ENCODE measurements at places on chromosomes 2 and 18.

GRCh38 chr2:209005371-209005770 is 418.5 kb upstream of the MAP2 start:
- no peak for DNase-seq

DNA sequence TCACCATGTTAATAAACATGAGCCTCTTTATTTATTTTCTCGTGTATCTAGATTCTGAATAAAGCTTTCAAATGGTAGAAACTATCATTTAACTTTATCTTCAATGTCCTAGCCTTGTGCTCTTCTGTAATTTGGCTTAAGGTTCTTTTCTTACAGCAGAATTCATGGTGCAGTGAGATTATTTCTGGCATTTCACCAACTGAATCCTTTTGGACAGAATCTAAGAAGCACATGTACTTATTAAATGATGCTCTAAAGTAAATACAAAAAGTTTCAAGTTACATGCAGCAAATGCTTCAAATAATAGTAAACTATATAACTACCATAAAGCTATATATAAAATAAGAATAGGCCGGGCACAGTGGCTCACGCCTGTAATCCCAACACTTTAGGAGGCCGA is 65.9 kb downstream of the AP1S3 start:
- no peak for DNase-seq

GRCh38 chr2:23506531-23507266 is 121.7 kb downstream of the KLHL29 start:
- no peak for DNase-seq

DNA sequence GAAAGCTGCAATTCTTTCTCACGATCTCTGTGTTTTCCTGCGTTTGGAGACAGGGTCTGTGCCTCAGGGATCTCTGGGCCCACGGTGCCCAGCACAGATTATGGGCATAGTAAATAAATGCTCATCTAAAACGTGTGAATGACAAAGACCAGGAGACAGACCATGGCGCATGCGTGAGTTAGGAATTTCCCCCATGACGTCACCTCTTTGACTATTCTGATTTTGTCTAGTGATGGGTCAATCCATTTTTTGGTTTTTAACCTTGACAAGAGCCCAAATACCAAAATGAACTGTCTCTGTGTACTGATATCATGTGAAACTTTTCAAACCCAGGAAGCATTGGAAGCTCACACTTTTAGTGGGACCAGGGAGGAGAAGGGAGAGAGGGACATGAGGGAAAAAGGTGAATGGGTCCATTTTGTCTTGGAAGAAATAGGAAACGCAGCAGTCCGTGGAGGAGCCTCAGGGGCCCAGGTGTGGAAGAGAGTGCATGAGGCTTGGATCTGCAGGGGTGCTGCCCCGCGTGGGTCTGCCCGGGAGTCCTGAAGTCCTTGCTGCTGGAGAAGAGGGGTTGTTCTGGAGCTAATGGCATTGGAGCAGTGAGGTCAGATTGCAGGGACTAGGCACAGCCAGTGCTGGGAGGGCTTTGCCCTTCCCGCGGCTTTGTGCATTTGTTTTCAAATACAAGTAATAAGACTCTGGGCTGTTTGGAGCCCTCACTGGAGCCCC is 172.2 kb downstream of the ASB1 start:
- no peak for DNase-seq

- DNase-seq = no peak
Measured at GRCh38 chr18:49025767-49026500, 75.2 kb upstream of the SMAD7 start.
